ENCODE measurements at places on chromosomes 11 and 22.

- DNase-seq = no peak
These were observed 9.4 kb upstream of the TRIM29 start for GRCh38 chr11:120147094-120147949.

- DNase-seq = no peak
These were observed 9.6 kb upstream of the TMEM184B start for GRCh38 chr22:38282397-38282796.

- DNase-seq = no peak
These were observed 19.3 kb downstream of the KRTAP5-5 start for GRCh38 chr11:1648653-1649420.

GRCh38 chr11:19836666-19837065 lies 124.0 kb downstream of the NAV2 start:
- DNase-seq = no peak

DNA sequence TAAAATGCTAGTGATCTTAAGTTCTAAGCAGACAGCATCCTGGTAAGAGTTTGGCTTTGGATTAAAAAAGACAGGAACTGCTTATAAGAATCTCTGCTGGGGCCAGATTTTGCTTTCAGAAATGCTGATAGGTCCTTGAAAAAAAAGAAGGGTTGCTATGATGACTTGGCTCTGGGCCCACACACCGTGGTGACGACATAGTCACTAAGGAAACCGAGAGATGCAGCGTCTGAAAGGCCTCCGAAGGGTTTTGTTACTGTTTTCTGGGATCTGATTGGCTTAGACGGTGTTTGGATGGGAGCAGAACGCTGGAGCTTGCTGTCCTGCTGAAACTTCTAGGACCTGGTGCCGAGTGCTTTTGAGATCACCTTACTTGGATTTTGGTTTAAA lies 8.4 kb downstream of the FAM118A start:
- DNase-seq = peak; percentile 78

All from NCI-H2081 (cell line).